ENCODE measurements at places on chromosomes 5 and 9. TPM values are rescaled to one million over a fixed set of nuclear protein-coding genes. Genes with fewer than 3 reads are reported as not detected.

The PHYHD1 gene
- polyA plus RNA-seq: 1.0 TPM

The FRMPD1 gene
- polyA plus RNA-seq: not detected

The C1QTNF3 gene
- 0.81 TPM for polyA plus RNA-seq

The IL13 gene
- polyA plus RNA-seq: not detected

The DMRT3 gene
- not detected for polyA plus RNA-seq

The CMYA5 gene
- not detected for polyA plus RNA-seq

The GLRA1 gene
- not detected for polyA plus RNA-seq
